ENCODE measurements at places on chromosomes 5 and 9. TPM values are rescaled to one million over a fixed set of nuclear protein-coding genes. Genes with fewer than 3 reads are reported as not detected.
A peak's percentile ranks its signal among the peaks of the same experiment; 100 is the strongest.

The ZBTB26 gene
- 8.1 TPM for total RNA-seq

The PCDHA8 gene
- total RNA-seq: 1.8 TPM

The ECSCR gene
- not detected for total RNA-seq

DNA sequence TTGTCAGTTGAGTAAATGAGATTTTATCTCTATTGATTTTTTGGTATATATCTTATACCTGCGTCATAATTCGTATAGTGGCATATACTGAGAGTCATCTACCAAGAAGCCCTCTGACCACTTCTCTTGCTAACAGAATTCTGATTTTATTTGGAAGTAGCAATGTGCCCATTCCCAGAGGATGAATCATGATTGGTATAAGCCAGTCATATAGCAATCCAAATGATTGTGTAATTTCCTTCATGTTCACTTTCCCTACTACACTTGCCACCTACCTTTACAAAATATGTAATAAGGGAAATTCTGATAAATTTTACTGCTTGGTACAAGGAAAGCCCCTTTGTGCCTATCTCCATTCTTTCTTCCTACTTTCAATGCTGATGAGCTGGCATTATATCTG is 16.1 kb upstream of the ZNF462 start:
- no peak for DNase-seq

DNA sequence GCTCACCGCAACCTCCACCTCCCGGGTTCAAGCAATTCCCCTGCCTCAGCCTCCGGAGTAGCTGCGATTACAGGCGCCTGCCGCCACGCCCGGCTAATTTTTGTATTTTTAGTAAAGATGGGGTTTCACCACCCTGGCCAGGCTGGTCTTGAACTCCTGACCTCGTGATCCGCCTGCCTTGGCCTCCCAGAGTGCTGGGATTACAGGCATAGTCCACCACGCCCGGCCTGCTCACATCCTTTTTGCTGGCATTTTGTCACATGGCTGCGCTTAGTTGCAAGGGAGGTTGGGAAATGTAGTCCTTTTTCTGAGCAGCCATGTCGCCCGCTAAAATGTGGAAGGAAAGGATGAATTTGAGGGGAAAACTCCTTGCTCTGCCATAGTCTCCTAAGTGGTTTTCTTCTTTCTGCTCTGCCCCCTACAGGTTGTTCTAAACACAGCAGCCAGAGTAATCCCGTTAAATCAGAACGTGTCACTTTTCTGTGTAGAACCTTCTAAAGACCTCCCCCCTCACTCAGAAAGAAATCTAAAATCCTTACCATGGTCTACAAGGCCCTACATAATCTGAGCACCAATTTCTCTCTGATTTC is 57.8 kb upstream of the HSPA9 start:
- peak; percentile 70 for DNase-seq

- DNase-seq: no peak
These were observed 82.7 kb upstream of the PANK3 start for GRCh38 chr5:168661593-168662485.

GRCh38 chr9:92003308-92004044 is 53.4 kb upstream of the ROR2 start:
- no peak for DNase-seq

- no peak for DNase-seq
These were observed 485 bp upstream of the HABP4 start for GRCh38 chr9:96449523-96449844.

DNA sequence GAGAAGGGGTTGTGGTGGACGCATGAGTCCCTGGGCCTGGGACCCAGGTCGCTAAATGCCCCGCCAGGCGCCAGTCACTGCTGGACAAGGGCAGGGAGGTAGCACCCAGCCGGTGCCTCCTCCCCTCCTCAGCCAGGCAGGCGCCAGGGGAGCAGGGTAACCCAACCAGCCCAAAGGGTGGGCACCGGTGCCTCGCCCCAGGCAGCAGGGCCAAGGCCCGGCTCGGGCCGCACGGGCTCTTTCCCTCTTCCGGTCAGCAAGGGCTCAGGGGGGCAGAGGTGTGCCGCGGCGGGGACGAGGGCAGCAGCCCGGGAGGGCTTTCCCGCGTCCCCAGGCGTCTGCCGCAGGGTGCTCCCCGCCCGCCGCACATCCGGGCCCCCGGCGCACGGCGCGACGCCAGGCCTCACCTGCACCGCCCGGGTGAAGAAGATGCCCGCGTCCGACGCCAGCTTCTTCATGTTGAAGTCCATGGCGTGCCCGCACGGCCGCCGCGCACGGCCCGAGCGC is 393 bp downstream of the SH3GLB2 start:
- peak; percentile 28 for DNase-seq

- peak; percentile 27 for DNase-seq
These were observed 133.4 kb downstream of the ACTBL2 start for GRCh38 chr5:57349214-57349613.

GRCh38 chr9:106915851-106916250 is 52.9 kb downstream of the ZNF462 start:
- no peak for DNase-seq

DNA sequence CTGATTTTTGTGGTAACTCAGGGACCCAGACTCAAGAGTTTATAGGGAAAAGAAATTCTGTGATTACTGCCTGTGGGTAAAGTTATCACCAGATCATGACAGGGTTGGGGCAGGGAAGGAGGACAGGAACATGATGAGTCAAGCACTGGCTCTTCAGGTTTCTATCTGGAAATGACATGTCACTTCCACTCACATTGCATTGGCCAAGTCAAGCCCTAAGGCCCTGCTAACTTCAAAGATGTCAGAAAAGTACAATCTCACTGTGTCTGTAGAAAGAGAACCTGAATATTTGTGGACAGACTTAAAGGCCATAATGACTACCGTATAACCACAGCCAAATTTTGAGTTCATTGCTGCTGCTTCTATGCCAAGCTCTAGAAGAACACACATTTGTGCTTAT is 187.7 kb downstream of the TLE4 start:
- DNase-seq: no peak

DNA sequence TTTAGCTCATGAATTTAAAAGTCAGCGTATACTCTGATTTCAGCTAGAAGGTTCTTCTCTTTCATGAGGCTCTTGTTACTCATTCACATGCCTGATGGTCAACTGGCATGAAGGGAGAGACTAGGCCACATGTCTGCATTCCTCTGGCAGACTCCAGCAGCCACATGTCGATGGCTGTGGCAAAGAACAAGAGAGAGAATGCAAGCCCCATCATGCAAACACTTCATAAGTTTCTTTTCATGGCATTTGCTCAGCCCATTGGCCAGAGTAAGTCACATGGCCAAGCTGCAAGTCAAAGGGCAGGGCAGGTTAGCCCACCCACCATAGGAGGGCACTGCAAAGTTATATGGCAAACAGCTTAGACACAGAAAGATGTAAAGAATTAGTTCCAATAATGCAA is 5.4 kb downstream of the KCNV2 start:
- peak; percentile 21 for DNase-seq
